Dermis blood vessel endothelial cell (primary cell): ENCODE measurements at places on chromosomes 13 and 19.

- no peak for DNase-seq
These were observed 68.3 kb upstream of the DACH1 start for GRCh38 chr13:71935166-71935840.

DNA sequence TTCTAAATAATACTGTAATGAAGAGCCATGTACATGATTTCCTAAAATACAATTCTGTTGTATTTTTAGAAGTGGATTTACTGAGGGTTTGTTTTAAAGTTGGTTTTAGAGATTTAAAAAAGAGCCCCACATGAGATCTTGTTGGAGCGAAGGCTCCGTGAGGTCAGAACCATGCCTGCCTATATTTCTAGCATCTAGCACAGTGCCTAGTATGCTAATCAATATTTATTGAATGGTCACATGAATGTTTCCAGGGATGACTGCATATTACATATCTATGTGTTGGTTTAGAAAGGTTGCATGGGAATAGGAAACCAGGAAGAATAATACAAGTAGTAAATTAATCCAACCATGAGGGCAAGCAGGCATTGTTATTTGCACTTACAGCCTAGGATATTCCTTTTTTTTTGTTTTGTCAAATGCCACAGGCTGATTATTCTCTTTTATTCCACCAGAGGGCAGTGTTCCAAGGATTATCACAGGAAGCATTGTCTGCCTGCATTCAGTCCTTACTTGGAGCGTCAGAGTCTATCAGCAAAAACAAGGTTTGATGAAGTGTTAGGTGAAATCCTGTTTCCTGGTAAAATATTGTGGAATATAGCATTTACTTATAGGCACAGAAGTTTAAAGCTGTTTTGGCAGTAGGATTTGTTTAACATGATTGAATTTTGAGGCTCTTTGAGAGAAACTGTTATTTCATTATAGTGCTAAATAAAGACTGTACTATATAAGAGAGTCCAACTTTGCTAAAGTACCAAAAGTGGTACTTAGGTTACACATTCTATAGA lies 46.8 kb downstream of the COG3 start:
- DNase-seq, result peak; percentile 86

DNA sequence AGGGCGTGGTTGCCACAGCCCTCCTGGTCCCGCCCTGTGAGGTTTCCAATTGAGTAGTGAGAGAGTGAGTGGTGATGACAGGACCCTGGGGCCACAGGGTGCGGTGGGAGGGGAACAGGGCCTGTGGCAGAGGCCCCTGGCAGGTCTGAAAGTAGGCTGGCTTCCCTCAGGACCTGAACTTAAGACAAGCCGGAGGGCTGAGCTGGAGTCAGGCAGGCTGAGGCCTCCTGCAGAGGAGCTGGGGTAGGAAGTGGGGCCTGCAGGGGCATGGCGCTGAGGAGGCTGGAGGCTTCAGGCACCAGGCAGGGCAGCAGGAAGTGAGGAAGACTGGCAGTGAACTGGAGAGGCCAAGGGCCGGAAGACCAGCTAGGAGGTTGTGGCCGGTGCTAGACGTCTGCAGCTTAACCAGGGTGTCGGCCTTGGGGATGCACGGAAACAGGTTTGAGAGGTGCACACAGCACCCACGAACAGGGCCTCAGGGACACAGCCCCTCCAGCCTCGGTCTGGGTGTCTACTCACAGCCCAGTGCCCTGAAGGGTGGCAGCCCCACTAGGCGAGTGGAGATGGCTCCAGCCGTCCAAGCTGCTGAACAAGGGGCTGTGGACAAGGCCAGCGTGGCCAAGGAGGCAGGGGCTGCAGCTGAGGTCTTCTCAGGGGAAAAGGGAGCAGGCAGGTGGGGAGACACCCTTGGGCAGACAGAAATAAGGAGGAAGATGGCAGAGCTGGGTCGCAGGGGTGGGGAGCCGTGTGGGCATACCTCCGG lies 17.8 kb downstream of the POP4 start:
- no peak for DNase-seq

- peak; percentile 75 for DNase-seq
These were observed 10.2 kb downstream of the DHRS12 start for GRCh38 chr13:51793570-51794271.

DNA sequence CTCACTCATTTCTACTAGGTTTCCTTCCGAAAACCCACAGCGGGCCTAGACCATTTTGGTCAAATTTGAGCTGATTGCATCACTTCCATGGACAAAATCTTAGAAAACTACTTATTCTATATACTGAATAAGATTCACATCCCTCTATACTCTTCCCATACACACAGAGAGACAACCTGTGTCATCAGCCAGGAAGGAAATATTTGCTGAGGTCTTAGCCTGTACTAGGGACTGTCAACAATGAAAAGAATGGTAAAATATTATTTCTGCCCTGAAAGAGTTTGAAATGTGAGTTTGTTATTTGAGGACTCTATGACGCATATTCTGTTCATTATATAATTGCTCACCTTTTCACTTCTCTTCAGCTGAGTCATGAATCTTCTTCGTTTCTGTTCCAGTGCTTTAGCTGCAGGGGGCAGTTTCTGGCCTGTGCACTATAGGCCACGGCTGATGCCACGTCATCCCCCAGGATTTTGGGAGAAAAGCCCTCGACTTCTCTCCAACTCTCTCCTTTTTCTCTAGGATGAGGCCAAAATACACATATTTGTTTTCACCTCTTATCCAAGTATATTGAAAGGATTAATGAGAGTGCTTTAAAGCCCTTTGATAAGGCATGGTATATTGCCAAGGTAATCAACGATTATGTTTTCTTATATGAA lies 47.7 kb downstream of the GSX1 start:
- DNase-seq, result no peak

- no peak for DNase-seq
These were observed 75.6 kb downstream of the TRPM4 start for GRCh38 chr19:49233163-49233562.

DNA sequence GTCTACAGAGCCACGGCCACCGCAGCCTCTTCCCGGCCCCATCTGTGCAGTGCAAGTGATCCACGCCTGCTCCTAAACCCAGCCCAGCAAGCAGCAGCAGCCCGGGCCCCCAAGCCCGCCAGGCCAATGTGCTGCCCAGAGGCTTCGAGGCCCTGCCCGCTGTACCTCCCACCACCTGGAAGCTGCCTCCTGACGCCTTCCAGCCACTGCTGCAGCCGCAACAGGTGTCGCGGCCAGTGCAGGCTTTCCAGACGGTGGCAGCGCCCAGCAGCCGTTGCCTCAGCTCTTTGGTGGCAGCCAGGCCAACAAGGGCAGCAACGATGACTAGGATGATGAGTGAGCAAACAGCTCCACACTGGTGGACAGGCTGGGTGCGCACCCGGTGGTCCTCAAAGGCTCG lies 50.2 kb upstream of the TPM4 start:
- no peak for DNase-seq

DNA sequence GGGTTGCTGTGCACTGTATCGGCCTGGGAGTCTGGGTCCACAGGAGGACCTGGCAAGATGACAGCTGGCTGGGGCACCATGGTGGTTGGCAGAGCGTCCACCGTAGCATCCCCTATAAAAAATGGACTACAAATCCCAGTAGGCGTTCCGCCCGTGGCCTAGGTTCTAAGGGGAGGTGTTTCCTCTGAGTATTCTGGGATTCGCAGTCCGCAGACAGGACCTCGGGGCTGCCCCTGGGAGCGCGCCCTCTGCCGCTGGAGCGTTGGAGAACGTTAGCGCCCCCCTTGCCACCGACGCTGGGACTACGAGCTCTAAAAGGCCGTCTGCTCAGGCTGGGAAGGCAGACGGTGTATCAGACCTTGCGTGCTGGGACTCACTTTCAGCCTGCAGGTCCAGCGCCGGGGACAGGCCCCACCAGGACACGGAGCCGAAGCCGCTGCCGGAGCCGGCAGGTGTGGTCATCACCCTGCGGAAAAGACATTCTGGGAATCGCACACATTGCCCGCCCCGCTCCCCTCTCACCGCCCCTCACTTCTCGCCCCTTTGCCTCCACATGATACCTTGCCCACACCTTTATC lies 372 bp downstream of the DNAAF3 start:
- DNase-seq, result peak; percentile 91

DNA sequence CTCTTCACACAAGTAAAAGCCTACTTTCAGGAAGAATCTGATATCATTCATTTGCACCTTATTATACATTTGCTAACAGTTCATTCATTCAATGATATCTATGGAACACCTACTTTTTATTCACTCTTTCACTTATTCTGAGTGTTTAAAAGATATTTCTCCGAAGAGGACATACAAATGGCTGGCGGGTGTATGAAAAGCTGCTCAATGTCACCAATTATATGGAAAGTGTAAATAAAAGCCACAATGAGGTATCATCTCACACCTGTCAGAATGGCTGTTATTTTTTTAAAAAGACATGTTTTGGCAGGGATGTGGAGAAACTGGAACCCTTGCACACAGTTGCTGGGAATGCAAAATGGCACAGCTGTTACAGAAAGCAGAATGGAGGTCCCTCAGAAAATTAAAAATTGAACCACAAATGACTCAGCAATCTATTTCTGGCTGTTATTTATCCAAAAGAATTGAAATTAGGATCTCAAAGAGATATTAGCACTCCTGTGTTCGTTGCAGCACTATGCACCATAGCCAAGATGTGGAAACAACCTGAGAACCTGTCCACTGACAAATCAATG lies 127.6 kb upstream of the IRS2 start:
- DNase-seq, result no peak

GRCh38 chr19:2426611-2427428 lies 566 bp downstream of the TIMM13 start:
- peak; percentile 62 for DNase-seq

- peak; percentile 48 for DNase-seq
These were observed 469 bp downstream of the ABHD17A start for GRCh38 chr19:1884719-1885334.

- no peak for DNase-seq
These were observed 37.6 kb upstream of the HOMER3 start for GRCh38 chr19:18978616-18979015.
